Astrocyte of the spinal cord (primary cell): ENCODE measurements at places on chromosomes 12 and 14.
A peak's percentile ranks its signal among the peaks of the same experiment; 100 is the strongest.

GRCh38 chr14:68777644-68778043 lies 15.2 kb downstream of the ZFP36L1 start:
- no peak for DNase-seq

- no peak for DNase-seq
Measured at GRCh38 chr12:48512855-48513254, 12.6 kb upstream of the OR8S1 start.

DNA sequence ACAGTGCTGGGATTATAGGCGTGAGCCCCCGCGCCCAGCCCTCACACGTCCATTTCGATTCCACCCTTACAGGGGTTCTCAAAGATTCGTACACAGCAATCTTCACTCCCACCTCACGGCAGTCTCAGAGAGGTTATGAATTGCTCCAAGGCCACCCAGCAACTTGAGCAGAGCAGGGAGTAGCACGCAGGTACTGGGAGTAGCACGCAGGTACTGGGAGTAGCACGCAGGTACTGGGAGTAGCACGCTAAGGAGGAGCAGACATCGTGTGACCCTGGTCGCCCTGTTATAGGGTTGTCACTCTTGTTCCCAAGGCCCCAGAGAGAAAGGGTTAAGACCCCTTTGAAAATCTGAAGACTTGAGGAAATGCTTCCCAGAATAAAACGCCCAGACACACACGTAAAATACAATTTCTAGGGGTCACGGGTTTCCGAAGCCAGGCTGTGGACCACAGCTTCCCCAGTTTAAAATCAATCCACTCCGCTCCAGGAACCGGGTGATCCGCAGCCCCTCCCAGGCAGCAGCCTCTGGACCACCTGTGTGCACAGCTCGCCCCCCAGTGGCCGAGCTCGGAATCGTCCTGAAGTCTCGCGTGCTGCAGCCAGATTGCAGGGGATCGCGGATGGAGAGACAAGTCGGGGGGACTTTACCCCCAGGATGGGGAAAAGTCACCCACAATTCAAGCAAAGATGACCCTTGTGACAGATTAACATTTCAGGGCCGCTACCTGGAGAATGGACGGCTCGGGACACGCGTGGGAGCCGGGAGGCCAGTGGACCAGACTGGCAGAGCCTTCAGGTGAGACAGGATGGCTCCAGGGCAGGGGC lies 92.0 kb downstream of the SCARB1 start:
- peak; percentile 66 for DNase-seq

- no peak for DNase-seq
Measured at GRCh38 chr14:74988993-74989392, 13.7 kb upstream of the EIF2B2 start.

DNA sequence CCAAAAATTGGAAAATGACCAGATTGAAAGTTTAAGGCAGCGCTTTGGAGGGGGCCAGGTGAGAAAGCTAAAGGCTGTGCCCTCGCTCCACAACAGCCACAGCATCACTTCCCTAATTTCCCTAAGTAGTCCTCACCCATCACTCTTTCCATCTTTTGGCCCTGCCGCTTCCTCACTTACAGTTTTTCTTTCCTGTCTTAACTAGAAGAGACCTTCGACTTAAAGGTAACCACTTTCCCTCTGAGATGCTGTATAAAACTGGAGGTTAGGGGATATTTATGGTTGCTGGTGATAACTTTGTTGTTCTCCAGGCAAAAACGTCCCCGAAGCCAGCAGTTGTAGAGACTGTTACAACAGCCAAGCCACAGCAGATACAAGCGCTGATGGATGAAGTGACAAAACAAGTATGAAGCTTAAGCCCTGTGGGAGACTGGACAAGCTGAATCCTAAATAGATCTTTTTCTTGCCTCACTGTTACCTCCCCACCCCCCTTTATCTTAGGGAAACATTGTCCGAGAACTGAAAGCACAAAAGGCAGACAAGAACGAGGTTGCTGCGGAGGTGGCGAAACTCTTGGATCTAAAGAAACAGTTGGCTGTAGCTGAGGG lies 4.3 kb downstream of the DDIT3 start:
- no peak for DNase-seq
